ENCODE measurements at places on chromosomes 3 and 15.

DNA sequence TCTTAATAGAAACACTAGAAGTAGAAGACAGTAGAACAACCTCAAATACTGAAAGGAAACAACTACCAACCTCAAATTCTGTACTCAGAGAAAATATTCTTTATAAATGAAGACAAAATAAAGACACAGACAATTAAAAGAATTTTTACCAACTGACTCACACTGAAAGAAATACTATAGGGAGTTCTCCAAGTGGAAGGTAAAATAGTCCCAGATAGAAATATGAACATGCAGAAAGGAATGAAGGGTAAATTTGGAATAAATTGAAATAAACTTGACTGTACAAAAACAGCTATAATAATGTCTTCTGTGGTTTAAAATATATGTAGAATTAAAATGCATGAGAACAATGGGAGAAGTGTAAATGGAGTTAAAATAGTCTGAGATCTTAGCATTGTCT lies 36.7 kb upstream of the CCDC174 start:
- no peak for DNase-seq

DNA sequence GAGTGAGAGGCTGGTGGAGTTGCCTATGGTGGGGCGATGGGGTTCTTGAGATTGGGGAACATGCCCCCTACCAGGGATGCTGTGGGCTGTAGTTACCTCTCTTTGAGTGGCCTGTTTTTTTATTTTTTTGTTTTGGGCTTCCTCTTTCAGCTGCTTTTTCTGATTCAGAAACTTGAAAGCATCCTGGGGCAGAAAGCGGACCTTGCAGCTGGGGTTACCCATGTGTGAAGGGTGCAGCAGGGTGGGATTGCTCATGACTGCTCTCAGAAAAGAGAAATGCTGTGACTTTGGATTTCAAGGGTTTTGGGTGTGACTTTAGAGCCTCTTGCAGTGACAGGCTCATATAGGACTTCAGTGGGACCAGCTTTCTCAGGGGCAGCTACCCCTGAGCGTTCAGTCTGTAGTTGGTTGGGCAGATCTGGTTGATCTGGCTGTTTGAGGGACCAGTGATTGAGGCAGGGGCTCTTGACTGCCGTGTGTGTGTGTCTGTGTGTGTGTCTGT lies 1.8 kb downstream of the LIMD1 start:
- DNase-seq, result no peak

DNA sequence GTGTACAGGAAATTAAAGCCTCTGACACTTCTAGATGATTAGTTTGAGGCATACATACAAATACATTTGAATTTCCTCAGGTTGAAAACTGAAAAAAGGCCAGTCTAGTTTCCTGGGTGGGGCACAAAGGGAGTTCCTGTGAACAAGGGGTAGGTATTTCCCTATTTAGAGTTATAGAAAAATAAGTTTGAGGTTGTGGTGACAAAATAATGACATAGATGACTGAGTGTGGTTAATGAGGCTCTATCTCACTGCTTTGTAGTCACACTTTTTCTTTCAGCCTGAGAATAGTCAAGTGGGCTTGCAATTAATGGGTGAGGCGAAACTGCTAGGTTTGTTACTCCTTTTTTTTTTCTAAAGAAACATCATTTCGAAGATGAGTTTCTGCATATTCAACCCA lies 4.3 kb downstream of the SLCO3A1 start:
- no peak for DNase-seq

GRCh38 chr3:126431103-126431534 lies 36.4 kb downstream of the CFAP100 start:
- DNase-seq, result no peak

DNA sequence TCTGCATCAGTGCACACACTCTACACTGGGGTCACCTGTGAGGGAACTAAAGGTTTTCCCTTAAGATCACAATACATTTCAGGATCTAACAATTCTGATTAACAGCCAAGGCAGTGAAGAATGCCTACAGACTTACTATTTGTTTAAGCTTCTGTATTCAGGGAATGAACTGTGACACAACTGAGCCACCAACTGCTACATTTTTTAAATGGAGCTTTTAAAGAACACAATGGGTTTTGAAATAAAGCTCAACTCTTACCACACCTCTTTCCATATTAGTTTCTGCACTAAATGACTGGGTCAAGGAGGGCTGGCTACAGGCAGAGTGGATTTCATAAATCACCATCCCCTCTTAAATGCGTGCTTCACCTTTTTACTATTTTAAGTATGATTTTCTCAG lies 100.2 kb downstream of the TMCC1 start:
- no peak for DNase-seq

All from activated naive CD4-positive, alpha-beta T cell (primary cell).